Activated naive CD4-positive, alpha-beta T cell treated with anti-CD3 and anti-CD28 coated beads, Interleukin-2, amount 50 U/mL, for 72 hours (primary cell): ENCODE measurements at places on chromosomes 6 and 20. TPM values are rescaled to one million over a fixed set of nuclear protein-coding genes. Genes with fewer than 3 reads are reported as not detected.

DNA sequence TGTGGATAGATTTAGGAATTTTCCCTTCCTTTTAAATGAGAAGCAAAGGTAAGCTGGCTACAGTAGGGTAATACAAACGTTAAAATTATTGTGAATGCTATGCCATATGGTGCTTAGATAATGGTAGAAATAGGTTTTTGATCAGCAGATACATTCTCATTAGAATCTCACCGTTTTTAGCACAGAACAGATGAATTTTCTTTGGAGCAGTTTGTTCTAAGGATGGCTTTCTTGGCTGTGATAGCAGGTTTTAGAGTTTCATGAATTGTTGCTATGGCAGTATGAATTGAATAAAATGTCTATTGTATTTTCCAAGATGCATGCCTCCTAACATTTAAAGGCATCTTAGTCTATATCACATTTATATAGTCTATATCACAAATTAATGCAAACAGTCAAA, 1394.5 kb downstream of the EPHA7 start:
- no peak for DNase-seq

HLA-DRA gene
- total RNA-seq: 2.2 TPM

DNA sequence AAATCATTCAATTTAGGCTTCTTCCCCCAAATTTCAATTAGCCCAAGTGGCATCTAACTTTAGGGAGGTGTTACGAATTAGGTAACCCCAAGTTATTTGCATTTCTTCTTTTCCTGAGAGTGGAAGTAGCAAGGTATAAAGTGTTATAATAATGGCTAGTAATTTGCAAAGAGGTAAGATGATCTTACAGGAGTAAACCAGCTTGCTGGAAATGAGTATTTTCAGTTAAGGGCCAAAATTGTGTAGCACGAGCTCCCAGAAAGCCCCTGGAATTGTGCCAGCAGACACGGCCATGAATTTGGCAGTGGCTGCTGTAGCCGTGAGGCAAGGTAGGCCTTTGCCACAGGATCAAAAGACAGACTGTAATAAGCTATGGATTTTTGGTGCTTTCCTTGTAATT, 38.0 kb downstream of the CITED2 start:
- no peak for DNase-seq

GRCh38 chr6:168664956-168665355, 224.0 kb downstream of the SMOC2 start:
- no peak for DNase-seq

KLHDC3 gene
- total RNA-seq: 67.7 TPM

DNA sequence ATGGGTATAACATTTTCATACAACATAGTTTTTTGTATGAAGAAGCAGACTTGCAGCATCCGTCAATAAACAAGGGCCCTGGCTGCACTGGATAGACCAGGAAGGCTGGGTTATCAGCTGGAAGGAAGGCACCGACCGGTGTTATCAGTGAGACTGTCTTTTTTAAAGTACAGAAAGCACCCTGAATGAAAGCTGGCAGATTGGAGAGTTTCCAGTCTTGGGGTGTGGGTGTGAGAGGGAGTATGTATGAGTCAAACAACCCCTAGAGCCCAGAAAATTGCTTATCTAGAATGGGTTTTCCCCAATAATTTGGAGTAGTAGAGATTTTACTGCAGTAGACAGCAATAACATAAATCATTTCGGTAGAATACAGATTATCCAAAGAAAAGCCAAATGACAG, 42.4 kb downstream of the TXLNB start:
- no peak for DNase-seq
